ENCODE measurements at places on chromosomes 3 and 15. TPM values are rescaled to one million over a fixed set of nuclear protein-coding genes. Genes with fewer than 3 reads are reported as not detected.

DMXL2 gene
- total RNA-seq = 6.9 TPM

KNL1 gene
- total RNA-seq = not detected

C3orf85 gene
- total RNA-seq = not detected

ARRDC4 gene
- total RNA-seq = 20.0 TPM

SLC24A1 gene
- 2.0 TPM for total RNA-seq

FAN1 gene
- 38.3 TPM for total RNA-seq

GRCh38 chr3:71035314-71035713 lies 548.2 kb downstream of the FOXP1 start:
- no peak for DNase-seq

DNA sequence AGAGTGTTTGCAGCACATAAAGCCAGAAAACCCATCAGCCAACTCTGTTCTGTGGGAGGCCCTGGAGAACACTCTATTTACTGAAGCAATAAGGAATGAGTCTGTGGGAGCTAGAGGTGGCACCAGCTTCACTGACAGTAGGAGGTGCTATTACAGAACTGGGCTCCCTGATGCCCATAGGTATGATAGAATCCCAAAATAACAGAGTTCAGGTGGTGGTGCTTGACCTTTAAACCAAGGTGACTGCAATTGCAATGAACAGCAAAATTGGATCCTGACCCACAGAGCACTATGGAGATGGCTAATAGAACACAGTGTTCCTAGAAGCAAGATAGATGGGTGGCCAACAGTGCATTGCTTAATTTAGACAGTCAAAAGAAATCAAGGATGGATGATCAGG lies 95.4 kb upstream of the RNU6-1 start:
- DNase-seq = no peak

- DNase-seq = no peak
These were observed 238.7 kb downstream of the SV2B start for GRCh38 chr15:91338766-91339165.

DNA sequence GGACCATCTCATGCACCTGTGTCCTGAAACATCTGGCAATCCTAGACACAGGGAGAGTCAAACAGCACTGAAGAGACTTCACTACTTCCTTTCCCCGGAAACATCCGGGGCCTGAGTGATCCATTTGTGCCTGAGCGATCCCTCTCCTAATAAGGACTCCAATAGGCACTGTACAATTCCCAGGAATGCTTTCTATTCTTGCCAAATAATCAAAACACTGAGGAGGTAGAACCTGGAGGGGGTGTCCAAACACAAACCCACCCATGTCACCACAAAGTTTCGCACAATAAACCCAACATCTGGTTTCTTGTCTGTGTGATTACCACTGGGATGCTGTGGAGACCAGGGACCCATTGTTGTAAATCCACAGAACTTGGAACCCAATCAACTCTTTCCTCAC lies 205.0 kb downstream of the OPA1 start:
- no peak for DNase-seq

DNA sequence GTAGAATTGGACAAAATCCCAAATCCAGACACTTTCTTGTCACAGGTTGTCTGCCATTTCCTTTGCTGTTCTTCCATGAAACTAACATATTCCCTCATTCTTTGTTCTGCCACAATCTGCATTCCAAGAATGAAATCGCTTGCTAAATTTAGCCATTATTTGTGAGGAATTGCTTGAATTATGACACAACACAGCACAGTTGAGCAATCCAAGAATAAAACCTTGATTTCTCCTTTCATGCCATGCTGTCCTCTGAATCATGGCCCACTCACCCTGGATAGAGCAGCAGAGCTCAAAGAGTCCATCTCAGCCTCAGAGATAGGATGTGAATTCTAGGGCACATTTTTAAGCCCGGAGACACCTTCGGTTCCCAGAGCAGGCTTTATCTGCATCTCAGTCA lies 35.2 kb upstream of the GREM1 start:
- no peak for DNase-seq

DNA sequence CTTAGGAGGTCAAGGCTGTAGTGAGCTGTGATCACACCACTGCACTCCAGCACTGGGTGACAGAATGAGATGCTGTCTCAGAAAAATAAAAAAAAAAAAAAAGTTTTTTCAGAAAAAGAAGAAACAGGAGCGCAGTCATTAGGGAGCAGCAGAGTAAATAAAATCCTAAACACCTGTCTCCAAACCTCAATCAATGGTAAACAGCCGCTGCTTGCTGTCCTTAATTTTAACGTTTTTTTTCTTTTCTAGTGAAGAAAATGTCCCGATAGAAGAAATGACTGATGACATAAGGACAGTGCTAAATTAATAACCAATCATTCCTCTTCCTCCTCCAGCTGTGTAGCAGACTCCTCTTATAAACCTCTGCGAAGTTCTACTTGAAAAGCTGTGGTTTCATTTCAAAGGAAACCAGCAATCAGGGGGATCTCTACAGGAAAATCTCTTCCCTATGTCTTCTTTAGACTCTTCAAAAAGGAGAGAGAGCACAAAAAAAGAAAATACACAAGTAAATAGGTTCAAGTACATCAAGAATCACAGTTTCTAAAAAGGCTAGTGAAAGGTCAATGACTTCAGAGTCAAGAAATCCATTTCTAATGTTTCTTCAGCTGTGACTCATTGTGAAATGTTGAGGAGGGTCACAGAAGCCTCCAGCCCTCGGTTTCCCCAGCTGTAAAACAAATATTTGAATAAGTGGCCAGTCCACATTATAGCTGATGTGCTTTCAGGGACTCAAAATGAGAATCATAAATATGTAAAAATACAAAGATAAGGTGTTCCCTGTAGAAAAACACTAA lies 127.6 kb downstream of the TMCO5A start:
- no peak for DNase-seq

DNA sequence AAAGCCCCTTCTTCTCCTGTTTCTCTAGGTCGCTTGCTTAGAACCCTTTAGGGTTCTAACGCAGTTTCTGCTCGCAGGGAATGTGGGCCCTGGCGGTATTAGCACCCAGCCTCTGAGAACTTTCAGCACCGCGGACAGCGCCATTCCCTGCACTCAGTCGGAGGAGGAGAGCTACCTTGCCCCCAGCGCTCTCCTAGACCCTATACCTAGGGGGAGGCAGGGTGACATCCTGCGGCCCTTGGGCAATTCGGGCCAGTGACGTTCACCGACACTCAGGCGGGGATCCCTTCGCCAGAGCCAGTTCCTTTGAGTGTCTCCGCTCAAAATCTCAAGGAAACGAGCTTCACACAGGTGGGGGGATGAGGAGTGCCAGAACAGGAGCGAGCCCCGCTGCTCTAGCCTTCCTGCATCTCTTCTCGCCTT lies 1.3 kb downstream of the SLC7A14 start:
- peak; percentile 42 for DNase-seq

DNA sequence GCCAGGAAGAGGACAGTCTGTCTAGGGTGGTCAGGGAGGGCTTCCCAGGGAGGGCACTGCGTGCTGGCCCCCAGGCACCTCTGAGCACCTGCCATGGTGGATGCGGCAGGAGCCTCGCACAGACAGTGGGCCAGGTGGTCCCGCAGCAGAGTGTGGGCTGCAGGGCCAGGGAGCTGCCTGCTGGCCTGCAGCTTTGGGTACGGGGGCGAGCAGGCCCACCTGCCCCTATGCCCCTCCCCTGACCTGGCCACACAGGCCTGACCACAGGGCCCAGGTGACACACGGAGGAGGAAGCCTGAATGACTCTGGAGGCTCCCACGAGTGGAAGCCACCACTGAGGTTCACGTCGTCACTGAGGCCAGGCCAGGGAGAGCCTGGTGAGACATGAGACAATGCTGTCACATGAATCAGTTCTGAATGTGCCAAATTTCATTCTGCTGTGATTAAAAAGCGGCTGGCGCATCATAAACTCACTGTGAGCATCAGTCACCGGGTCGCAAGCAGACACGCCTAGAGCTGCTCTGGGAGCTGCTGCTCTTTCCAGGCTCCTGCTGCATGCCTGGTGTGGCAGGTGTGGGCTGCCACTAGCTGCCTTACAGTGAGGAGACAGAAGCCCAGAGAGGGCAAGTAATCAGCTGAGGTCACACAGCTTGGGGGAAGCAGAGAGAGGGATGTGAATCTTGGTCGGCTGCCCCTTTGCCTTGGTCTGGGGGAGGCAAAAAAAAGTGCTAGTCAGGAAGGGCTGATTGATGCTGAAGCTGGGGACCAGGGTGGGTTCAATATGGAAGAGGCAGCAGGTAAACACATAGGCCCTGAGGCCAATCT lies 39.5 kb upstream of the IQSEC1 start:
- DNase-seq = no peak

- no peak for DNase-seq
These were observed 7.1 kb upstream of the P3H2 start for GRCh38 chr3:190127797-190128196.

GRCh38 chr3:198025644-198026043 lies 65.6 kb downstream of the LMLN start:
- DNase-seq = no peak

- DNase-seq = no peak
These were observed 395.1 kb downstream of the UNC13C start for GRCh38 chr15:54373332-54373731.

- peak; percentile 31 for DNase-seq
These were observed 4.4 kb downstream of the KLF15 start for GRCh38 chr3:126352476-126353454.

GRCh38 chr15:86610038-86610437 lies 530.4 kb downstream of the AGBL1 start:
- no peak for DNase-seq

DNA sequence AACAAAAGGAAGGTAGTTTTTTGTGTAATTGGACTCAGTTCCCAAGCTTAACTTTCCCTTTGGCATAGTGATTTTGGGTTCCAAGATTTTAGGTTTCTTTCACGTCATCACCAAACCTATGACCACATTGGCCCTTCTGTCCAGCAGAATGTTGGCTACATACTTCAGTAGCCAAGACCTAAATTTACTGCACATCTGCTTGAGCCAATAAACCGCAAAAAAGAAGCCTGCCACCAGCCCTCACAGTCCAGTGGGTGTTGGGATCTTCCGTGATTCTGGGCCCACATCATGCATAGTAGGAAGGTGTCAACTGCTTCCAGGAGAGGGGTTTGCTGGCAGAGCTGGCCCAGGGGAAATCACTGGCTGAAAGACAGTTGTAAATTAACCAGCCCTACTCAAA lies 57.6 kb upstream of the LIPC start:
- DNase-seq = no peak

DNA sequence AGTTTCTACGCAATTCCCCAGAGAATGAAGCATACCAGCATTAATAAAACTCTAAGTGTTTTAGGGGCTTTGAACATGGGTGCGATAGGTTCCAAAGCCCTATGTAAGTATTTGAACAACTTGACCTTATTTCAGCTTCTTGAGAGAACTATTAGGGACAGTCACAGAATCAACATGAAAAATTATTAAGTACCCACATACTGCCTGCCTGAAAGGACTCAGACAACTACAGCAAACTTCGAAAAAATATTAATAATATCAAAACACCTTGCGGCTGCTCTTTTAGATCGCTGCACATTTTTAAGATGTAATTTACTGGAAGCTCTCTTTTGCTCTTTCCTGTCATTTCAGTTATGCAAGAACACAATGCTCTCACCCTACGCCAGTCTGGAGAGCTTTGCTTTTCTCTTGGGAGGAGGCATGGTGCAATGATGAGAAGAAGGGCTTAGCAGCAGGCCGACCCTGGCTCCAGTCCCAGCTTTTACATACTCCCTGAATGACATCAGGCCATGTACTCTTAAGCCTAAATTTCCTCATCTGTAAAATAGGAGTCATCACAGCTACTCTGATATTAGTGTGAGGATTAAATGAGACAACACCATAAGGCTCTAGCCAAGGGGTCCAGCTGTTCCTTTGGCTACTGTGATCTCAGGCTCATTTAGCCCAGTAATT lies 640.7 kb downstream of the FHIT start:
- peak; percentile 16 for DNase-seq

DNA sequence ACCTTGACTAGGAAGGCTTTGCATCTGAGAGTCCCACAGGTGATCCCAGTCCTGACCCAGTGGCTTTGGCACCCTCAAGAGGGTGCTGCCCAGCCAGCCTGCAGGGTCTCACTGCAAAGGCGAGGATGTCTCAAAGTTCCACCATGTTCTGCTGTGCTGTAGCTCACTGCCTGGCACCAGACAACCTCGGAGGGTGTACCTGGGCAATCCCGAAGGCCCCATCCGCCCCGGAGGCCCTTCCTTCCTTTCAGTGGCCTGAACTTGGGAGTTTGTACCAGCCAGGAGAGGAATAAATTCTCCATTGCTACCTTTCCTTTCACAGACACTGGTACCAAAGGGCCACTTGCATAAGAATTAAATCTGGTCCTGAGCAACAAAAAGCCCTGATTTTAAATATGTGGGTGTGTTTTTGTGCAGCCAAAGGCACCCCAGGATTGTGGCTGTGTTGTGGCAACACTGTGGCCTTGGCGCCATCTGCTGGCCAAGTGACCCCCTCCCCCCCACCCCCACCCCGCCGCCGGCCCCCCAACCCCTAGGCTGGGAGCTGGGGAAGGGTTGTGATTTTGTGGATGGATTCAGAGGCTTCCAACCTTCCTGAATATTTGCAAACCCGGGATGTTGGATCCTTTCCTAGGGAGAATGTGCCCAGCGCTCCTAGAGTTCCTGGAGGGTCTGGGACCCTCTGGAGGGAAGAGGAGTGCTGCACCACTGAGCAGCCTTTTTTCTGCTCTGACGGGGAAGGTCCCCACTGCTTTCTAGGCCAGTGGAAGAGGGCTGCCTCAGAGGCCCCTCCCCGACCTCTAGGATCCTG lies 9.7 kb upstream of the PTPN23 start:
- no peak for DNase-seq

DNA sequence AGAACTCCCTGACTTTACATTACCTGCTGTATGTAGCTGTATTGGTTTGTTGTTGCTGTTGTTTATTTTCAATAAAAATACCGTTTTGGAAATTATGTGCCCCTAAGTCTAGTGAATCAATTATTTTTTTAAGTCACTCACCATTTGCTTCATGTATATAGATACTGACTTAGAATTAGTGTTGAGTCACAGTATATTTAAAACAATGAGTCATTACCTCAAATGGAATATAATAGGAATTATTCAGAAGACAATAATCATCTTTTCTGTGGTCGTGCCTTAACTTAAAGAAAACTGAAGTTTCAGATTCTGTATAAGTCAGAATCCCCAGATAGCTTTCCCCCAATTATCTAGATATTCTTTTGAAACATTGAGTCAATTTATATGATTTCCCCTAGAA lies 21.0 kb upstream of the ALDH1A2 start:
- no peak for DNase-seq

DNA sequence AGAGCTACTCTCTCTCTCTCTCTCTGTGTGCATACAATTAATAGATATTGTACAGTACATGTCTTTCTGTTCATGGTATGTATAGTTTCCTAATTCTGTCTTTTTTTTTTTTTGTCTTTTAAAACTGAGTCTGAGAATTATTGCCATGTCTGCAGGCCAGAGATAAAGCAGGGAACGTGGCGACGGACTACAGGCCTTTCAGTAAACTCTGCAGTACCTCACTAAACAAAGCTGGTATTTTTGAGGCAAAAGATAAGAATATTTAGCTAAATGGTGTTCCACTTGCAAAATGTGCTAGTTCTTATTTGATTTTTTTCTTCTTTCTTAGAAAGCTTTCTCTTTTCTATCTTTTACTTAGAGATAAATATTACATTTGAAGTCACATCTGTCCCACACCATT lies 44.0 kb upstream of the EHHADH start:
- DNase-seq = no peak

Data from uterus (tissue), 4 donors.